ENCODE measurements at places on chromosomes 7 and 10.

GRCh38 chr10:13068071-13068470, 31.9 kb upstream of the OPTN start:
- DNase-seq, result no peak

GRCh38 chr7:44473295-44473694, 17.2 kb downstream of the NUDCD3 start:
- DNase-seq, result no peak

DNA sequence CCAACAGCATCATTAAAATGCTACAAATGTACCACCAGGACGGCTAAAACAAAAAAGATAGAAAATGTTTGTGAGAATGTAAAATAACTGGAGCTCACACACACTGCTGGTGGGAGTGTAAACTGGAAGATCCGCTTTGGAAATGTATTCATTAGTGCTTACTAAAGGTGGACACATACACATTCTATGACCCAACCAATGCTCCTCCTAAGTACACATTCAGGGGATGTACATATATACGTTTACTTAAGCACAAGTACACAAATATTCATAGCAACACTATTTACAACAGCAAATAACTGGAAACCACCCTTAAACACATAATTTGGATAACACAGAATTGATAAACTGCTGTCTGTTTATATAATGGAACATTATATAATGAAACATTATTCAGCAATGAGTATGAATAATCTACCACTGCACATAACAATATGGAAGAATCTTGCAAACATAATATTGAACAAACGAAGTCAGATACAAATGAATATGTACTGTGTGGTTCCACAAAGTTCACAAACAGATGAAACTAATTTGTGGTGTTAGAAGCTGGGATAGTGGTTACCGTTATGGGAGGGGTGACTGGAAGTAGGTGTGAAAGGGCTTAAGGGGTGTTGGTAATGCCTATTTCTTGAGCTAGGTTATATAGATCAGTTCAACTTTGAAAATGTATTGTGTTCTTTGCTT, 52.1 kb downstream of the STRA8 start:
- no peak for DNase-seq

- DNase-seq, result no peak
Measured at GRCh38 chr10:124119946-124120345, 26.5 kb upstream of the CHST15 start.

GRCh38 chr10:89463846-89464537, 49.6 kb downstream of the IFIT5 start:
- no peak for DNase-seq

- DNase-seq, result no peak
Measured at GRCh38 chr10:47241256-47241655, 58.7 kb upstream of the GDF10 start.

Data from NCI-H1105 (cell line).